Glutamatergic neuron (in vitro differentiated cells): ENCODE measurements at places on chromosomes 16 and 17.
A peak's percentile ranks its signal among the peaks of the same experiment; 100 is the strongest.

DNA sequence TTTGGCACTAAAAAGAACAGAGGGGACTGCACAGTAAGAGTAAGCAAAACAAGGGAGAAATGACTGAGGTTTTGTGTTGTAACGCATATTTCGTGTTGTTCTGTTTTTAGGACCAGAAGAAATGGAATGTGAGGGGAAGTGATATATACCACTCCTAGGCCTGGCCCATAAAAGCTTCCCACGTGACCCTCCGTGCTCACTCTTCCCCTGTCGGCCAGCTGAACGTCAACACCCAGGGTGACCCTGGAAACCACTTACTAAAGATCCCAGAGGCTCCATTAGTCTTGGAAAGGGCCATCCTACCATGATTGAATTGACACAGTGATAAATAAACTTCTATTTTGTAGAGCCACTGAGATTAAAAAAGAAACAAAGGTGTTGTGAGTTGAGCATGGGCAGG is 79.8 kb downstream of the HELZ start:
- H3K27me3 ChIP-seq = no peaks in the 10 kb centered on the region
- DNase-seq = no peak
- H3K4me1 ChIP-seq = peaks cover 11% of the 10 kb centered on the region
- H3K27ac ChIP-seq = no peak overlapping the region

- H3K27me3 ChIP-seq = peaks cover 2% of the 10 kb centered on the region
- no peak for DNase-seq
- no peaks in the 10 kb centered on the region for H3K4me1 ChIP-seq
- no peak overlapping the region for H3K27ac ChIP-seq
- H3K4me3 ChIP-seq = no peak overlapping the region
These were observed 19.6 kb downstream of the CLUAP1 start for GRCh38 chr16:3520413-3520812.

GRCh38 chr16:67198238-67198734 is 645 bp upstream of the ELMO3 start:
- H3K4me3 ChIP-seq = peak overlapping the region; percentile 49
- H3K36me3 ChIP-seq = no peaks in the 10 kb centered on the region
- no peak for DNase-seq
- H3K27me3 ChIP-seq = peaks cover 5% of the 10 kb centered on the region

- peaks cover 14% of the 10 kb centered on the region for H3K4me1 ChIP-seq
- DNase-seq = no peak
- H3K27ac ChIP-seq = peak overlapping the region; percentile 49
- H3K27me3 ChIP-seq = no peaks in the 10 kb centered on the region
- H3K4me3 ChIP-seq = peak overlapping the region; percentile 26
These were observed 495.4 kb downstream of the TOX3 start for GRCh38 chr16:52051414-52052172.

GRCh38 chr17:50465171-50465570 is 3.5 kb downstream of the CHAD start:
- H3K27ac ChIP-seq = no peak overlapping the region
- peaks cover 11% of the 10 kb centered on the region for H3K27me3 ChIP-seq
- no peaks in the 10 kb centered on the region for H3K36me3 ChIP-seq
- H3K4me3 ChIP-seq = no peak overlapping the region

DNA sequence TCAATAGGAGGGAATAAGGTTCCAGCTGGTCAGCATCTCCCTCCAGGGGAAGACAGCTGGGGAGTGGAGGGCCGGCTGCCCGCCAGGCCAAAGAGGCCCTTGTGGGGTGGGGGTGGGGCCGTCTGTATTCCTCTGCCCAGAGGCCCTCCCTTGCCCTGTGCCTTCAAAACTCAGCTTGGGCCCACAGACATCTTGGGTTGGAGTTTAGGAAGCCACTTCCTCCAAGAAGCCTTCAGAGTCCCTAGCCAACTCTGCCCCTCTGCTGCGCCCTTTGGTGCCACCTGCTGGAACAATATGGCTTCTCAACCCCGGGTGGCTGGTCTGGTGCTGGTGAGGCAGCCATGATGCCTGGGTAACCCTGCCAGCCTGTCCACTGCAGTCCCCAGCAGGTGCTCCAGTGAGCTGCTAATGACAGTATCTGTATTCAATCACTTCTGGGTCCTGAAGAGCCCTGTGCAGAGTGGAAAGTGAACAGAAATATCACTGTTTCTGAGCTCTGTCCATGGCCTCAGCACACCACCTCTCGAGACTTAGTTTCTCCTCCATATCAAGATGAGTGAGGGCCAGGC is 16.7 kb downstream of the HSD11B2 start:
- H3K4me1 ChIP-seq = peaks cover 20% of the 10 kb centered on the region
- no peak overlapping the region for H3K27ac ChIP-seq
- H3K4me3 ChIP-seq = no peak overlapping the region
- peaks cover 12% of the 10 kb centered on the region for H3K27me3 ChIP-seq

DNA sequence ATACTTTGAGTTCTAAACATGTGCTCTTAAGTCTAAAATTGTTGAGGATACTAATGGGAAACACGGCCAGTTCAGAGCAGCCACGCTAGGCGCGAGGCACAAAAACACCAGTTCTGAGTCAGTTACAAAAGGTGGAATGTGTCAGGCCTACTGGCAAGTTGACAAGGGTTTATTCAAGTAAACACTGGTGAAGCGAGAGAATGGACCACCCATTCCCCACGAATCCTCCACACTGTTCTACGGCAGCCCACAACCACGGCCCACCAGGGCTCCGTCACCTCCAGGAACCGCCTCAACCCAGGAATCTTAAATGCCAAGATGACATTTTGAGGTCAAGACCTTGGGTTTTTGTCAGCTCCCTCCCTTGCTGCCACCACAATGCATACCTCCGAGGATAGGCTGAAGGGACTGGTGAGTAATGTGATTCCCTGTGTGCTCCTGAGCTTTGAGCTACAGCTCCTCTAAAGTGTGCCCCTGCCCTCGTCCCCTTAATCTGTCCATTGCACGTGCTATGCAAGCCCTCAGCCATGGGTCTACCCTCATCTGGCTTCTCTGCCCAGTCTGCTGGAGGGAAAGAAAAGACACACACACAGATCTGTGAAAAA is 28.5 kb upstream of the TRAP1 start:
- peaks cover 6% of the 10 kb centered on the region for H3K36me3 ChIP-seq
- H3K4me3 ChIP-seq = no peak overlapping the region
- H3K27ac ChIP-seq = peak overlapping the region; percentile 48
- H3K4me1 ChIP-seq = peaks cover 14% of the 10 kb centered on the region
- peaks cover 14% of the 10 kb centered on the region for H3K27me3 ChIP-seq

DNA sequence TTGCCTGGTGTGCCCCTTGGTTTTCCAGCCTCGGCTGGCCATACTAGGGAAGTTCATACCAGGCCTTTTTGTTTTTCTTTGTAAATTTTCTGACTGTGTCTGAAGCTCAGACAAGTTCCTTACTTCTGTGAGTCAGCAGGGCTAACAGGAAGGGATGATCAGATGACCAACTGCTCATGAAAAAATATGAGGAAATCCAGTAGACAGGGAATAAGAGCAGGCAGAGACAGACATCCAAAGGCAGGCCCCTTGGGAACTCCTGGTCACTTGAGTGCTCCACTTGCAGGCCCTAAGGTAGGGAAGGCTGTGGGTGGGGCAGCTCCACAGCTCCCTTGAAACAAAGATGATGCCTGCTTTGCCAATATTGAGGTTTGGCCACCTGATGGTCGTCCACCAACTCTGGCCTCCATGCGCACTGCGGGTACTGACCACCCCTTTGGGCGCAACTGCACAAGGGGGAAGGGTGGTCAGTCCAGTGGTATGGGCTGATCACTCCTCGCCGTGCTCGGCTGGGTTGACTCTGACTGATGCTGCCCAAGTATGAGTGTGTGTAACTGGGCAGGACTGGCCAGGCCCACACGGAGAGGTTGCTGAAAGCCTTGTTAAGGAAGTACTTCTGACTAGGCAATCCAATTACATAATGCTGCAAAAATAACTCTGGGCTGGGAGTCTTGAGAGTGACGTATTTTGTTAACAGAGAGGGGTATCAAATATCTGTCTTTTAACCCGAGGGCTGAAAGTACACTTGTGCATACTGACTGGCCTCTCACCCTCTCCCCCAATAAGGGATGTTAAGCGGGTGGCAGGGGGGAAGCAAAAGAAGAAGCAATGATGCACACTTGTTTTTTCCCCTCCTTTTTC is 20.8 kb upstream of the ZFHX3 start:
- no peaks in the 10 kb centered on the region for H3K36me3 ChIP-seq
- DNase-seq = no peak
- H3K4me1 ChIP-seq = peaks cover 20% of the 10 kb centered on the region
- peaks cover 33% of the 10 kb centered on the region for H3K27me3 ChIP-seq
- H3K27ac ChIP-seq = no peak overlapping the region
- H3K4me3 ChIP-seq = no peak overlapping the region

DNA sequence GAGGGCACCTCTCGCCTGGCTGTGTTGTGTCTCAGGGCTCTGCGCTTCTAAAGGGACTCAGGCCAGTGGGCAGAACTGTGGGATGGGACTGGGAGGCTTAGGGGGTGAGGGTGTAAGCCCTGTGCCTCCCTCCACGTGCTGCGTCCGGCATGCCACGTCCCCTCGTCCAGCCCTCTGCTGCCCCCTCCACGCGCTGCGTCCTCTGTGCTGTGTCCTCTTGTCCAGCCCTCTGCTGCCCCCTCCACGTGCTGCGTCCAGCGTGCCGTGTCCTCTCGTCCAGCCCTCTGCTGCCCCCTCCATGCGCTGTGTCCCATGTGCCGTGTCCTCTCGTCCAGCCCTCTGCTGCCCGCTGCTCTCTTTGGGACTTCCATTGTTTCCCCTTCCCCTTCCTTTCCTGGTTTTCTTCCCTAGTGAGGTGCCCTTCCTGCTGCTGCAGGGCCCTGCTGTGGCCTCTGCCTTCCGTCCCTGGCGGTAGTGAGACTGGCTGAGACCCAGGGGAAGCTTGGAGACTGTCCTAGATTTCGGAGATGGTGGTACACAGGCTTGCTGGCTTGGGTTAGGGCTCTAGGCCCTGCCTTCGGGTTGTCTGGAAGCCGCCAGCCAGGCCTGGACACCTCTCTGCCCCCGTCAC is 6.4 kb upstream of the ZNF750 start:
- H3K36me3 ChIP-seq = peaks cover 5% of the 10 kb centered on the region
- H3K4me1 ChIP-seq = peaks cover 11% of the 10 kb centered on the region
- no peak overlapping the region for H3K4me3 ChIP-seq

GRCh38 chr17:9226794-9227135 is 205.5 kb downstream of the NTN1 start:
- H3K36me3 ChIP-seq = no peaks in the 10 kb centered on the region
- no peaks in the 10 kb centered on the region for H3K4me1 ChIP-seq
- DNase-seq = peak; percentile 17
- H3K27ac ChIP-seq = no peak overlapping the region

DNA sequence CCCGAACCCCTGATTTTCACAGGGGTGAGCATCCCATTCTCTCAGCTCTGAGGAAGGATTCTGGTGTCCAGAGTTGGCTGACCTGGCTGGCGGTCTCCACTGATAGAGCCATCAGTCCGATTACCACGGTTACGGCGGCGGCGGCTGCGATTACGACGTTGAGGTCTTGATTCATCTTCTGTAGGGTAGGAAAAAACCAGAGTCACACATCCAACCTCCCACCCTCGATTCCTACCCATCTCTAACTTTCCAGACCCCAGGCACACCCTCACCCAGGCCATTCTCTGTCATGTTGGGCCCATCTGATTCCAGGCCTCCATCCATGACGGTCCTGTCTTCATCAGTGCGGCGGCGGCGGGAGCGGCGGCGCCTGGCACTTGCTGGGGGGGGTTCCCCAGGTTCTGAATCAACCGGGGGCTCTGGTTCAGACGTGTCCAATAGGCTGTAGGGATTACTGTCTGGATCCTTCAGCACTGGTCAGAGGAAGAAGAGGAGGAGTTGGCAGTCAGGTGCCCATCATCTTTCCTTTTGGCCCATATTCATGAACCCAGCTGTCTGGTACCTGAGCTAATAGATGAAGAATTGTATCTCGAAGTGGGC is 2.6 kb upstream of the SOX15 start:
- peaks cover 7% of the 10 kb centered on the region for H3K27me3 ChIP-seq
- peaks cover 15% of the 10 kb centered on the region for H3K4me1 ChIP-seq
- H3K36me3 ChIP-seq = no peaks in the 10 kb centered on the region
- H3K4me3 ChIP-seq = no peak overlapping the region
- DNase-seq = no peak

GRCh38 chr17:45170931-45171337 is 9.3 kb downstream of the HEXIM2 start:
- H3K36me3 ChIP-seq = no peaks in the 10 kb centered on the region
- peaks cover 5% of the 10 kb centered on the region for H3K4me1 ChIP-seq
- no peaks in the 10 kb centered on the region for H3K27me3 ChIP-seq
- DNase-seq = no peak
- H3K27ac ChIP-seq = no peak overlapping the region

DNA sequence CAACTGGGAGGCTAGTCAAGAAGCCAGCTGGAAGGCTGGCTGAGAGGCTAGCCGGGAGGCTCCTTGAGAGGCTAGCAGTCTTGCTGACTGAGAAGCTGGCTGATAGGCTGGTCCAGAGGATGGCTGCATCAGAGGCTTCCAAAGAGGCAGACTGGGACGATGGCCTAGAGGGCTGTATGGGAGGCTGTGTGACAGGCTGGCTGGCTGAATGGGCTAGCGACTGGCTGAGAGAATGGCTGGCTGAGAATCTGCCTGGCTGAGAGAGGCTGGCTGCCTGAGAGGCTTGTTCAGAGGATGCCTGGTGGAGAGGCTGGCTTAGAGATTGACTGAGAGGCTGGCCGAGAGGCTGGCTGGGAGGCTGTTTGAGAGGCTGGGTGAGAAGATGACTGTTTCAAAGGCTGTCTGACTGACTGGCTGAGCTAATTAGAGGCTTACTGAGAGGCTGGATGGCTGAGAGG is 34.8 kb upstream of the ACSM2B start:
- H3K4me1 ChIP-seq = no peaks in the 10 kb centered on the region
- DNase-seq = no peak

- H3K4me3 ChIP-seq = no peak overlapping the region
- H3K36me3 ChIP-seq = no peaks in the 10 kb centered on the region
- no peaks in the 10 kb centered on the region for H3K27me3 ChIP-seq
- no peak for DNase-seq
- H3K4me1 ChIP-seq = no peaks in the 10 kb centered on the region
- no peak overlapping the region for H3K27ac ChIP-seq
These were observed 133.4 kb downstream of the TANC2 start for GRCh38 chr17:63099425-63099824.

DNA sequence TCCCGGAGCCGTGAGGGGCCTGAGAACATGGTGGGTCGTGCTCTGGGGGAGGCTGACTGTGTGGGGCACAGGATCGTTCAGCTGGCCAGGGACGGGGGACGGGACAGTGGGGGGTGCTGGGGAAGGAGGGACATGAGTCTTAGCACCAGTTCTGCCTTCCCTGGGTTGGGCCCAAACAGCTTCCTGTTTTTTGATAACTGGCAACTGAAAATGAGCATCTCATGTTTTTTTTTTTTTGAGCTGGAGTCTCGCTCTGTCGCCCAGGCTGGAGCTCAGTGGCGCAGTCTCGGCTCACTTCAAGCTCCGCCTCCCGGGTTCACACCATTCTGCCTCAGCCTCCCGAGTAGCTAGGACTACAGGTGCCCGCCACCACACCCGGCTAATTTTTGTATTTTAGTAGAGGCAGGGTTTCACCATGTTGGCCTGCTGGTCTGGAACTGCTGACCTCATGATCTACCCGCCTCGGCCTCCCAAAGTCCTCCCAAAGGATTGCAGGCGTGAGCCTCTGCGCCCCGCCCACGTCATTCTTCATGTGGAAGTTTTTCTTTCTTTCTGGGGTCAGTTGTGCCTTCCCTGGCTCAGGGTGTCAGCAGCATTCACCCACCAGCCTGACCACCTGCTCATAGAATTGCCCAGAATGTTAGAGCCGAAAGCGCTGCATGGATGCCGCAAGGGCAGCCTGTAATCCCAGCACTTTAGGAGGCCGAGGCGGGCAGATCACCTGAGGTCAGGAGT is 6.4 kb downstream of the ASPSCR1 start:
- no peak overlapping the region for H3K4me3 ChIP-seq
- peaks cover 14% of the 10 kb centered on the region for H3K4me1 ChIP-seq
- peaks cover 5% of the 10 kb centered on the region for H3K27me3 ChIP-seq
- no peak overlapping the region for H3K27ac ChIP-seq
- DNase-seq = no peak
